ACHN (cell line): ENCODE measurements at places on chromosomes 6 and 20.

DNA sequence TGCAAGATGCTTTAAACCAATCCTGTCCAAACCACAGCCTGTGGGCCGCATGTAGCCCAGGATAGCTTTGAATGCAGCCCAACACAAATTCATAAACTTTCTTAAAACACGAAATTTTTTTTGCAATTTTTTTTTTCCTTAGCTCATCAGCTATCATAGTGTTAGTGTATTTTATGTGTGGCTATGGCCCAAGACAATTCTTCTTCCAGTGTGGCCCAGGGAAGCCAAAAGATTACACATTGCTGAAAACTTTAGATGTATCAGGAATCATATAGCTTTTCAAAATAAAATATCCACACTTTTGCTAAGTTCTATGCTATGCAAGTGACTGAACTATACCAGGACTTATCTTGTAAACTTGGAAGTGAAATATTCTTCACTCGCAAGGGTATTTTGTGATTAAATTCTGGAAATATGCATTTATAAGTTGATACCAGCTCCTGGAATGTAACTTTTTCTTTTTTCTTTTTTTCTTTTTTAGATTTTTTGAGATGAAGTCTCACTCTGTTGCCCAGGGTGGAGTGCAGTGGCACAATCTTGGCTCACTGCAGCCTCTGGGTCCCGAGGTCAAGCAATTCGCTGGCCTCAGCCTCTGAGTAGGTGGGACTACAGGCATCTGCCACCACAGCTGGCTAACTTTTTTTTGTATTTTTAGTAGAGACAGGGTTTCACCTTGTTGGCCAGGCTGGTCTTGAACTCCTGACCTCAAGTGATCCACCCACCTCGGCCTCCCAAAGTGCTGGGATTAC, 49.8 kb downstream of the MTHFD1L start:
- no peak for DNase-seq

DNA sequence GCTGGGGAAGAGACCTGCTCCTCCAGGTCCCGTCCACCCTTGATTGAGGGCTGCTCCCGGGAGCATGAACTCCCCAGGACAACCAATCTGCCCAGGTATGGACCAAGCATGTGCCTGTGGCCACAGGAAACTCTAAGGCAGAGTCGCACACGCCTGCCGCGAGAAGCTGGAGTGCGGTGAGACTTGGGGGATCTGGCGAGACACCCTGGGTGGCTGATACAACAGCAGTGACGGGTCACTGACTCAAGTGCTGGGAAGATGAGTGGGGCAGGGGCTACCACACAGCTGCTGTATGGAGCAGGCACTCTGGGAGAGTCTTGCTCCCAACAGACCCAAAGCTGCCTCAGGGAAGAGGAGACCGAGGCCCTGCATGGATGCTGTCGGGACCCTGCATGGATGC, 40.1 kb downstream of the BFSP1 start:
- no peak for DNase-seq

- no peak for DNase-seq
Measured at GRCh38 chr20:51497542-51498467, 44.7 kb downstream of the NFATC2 start.

DNA sequence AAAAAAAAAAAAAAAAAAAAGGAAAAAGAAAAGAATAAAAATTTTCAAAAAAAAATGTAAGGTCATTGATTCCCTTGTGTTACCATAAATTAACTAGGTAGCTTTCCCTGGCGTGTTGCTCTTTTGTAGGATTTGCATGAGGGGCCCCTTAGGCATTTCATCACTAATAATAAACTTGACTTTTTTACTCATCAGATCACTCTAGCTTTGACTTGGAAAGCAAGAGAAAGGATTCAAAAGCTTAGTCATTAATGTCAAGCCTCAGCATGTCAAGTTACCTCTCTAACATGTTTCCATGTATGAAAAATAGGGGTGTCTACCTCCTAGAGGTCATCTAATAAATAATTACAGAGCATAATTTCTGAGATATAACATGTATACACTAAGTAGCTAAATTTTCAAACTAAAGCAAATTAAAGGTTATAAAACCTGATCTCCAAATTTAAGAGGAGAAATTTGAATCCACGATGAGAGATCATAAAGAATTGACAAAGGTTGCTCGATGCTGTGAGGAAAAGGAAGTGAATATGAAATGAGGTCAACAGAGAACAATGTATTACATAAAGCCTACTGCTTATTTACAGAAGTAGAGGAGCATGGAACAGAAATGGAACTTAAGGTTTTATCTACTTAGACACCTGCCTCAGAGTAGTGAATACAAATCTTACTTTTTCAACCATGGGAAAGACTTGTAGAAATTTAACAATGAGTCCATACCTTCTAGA, 86.8 kb downstream of the ARHGAP18 start:
- DNase-seq, result no peak

- no peak for DNase-seq
Measured at GRCh38 chr6:133301835-133302234, 60.7 kb downstream of the EYA4 start.

GRCh38 chr6:18493382-18493891, 106.3 kb downstream of the RNF144B start:
- peak; percentile 86 for DNase-seq

DNA sequence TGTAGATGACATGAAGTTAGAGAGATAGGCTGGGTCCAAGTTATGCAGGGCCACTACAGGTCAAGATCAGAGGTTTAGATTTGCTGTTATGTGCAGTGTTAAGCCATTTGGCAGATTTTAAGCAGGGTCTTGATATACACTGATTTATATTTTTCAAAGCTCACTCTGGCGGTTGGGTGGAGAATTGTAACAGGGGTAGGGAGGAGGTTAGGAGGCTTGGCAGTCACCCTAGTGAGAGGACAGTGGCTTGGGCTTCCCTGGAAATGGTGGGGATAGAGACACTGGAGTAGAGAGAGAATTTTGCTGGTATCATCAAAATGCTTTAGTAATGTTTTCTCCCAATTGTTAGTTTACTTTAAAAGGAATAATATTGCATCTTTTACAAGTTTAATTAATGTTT, 149.5 kb upstream of the SUPT3H start:
- no peak for DNase-seq

DNA sequence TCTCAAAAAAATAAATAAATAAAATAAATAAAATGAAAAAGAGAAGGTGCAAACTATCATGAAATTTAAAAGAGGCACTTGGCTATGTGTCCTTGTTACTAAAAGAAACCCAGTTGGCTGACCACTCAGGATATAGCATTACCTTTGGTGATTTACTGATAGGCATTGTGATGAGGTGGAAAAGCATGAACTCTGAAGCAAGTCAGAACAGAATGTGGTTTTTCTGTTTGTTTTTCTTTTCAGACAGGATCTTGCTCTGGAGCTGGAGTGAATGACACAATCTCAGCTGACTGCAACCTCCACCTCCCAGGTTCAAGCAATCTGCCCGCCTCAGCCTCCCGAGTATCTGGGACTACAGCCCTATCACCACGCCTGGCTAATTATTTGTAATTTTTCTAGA, 31.9 kb downstream of the ZNF184 start:
- no peak for DNase-seq

GRCh38 chr6:135025775-135026174, 28.8 kb downstream of the HBS1L start:
- DNase-seq, result no peak

- DNase-seq, result no peak
Measured at GRCh38 chr6:89859744-89860143, 30.1 kb downstream of the CASP8AP2 start.

DNA sequence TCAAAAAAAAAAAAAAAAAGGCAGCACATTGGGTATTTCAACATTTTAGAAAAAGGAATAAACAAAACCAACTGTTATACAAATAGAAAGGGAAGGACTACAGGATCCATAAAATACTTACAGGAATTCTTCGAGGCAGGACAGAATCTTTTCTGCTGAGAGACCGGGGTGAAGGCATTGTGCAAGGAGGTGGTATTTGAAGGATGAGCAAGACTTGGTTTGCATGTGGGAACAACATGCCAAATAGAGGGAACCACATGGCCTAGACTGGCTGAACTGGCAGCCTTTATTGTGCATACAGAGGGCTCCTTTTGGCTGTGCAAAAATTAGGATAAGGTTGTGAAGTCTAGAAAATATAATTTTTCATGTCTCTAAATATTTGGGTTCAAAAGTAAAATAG, 62.9 kb downstream of the SCAND1 start:
- DNase-seq, result no peak

DNA sequence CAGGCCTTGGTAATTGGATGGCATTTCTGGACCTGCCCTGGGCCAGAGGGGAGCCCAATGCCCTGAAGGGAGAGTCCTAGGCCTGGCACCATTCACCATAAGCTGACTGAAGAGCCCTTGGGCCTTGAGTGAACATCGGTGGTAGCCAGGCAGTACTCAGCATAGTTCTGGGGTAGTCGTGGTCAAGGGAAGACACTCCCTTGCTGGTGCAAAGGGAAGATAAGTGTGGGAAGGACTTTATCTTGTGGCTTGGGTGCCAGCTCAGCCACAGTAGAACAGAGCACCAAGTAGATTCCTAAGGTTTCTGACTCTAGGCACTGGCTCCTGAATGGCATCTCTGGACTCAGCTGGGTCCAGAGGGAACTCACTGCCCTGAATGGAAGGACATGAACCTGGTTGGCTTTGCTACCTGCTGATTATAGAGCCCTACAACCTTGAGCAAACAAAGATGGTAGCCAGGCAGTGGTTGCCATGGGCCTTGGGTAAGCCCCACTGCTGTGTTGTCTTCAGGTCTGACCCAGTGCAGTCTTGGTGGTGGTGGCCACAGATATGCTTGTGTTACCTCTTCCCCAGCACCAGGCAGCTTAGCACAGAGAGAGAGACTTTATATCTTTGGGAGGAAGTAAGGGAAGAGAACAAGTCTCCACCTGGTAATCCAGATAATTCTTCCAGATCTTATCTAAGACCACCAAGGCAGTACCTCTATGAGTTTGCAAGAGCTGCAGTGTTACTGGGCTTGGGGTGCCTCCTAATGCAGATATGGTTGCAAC, 83.5 kb downstream of the PRDM13 start:
- no peak for DNase-seq

DNA sequence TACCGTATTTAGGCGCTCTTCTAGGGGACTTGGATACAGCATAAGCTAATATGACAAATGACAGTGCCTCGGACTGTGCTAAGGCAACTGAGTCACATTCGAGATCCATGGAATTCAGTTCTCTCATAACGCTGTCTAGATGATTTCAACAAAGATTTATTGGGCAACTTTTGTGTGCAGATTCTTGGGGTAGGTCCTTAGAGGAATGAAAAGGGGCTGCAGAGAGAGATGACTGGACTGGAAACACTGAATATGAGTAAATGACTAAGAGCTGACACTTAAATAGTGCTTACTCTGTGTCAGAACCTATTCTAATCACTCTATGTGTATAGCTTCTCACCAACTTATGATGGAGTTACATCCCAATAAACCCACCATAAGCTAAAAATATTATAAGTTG, 36.4 kb upstream of the MARCKS start:
- DNase-seq, result no peak

DNA sequence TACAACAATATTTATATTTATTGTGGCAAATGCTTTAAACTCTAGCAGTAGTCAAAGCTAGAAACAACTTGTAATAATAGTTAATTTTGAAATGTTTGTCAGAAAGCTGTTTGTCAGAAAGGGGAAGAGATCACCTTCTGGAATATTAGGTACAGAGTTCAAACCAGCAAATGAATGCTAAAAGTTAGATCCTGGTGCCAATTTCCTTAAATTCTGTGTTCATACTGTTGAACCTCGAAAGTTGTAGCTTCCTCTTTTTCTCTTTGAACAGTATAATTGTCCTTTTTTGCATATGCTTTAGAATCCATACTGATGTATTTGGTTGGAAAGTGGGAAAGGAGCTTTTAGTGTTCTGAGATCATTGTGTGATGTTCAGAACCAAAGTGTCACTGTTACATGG, 22.4 kb downstream of the ITCH start:
- no peak for DNase-seq

- no peak for DNase-seq
Measured at GRCh38 chr6:157131250-157131649, 192.1 kb downstream of the TMEM242 start.

DNA sequence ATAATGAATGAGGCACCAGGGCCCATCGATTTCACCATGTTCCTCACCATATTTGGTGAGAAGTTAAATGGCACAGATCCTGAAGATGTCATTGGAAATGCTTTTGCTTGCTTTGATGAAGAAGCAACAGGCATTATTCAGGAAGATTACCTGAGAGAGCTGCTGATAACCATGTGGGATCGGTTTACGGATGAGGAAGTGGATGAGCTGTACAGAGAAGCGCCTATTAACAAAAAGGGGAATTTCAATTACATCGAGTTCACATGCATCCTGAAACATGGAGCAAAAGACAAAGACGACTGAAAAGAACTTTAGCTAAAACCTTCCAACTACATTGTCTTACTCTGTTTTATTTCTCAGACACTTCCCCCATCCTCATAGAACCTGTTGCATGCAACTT, 21.6 kb upstream of the ZBTB22 start:
- no peak for DNase-seq

GRCh38 chr6:79824202-79824601, 123.2 kb downstream of the ELOVL4 start:
- no peak for DNase-seq

GRCh38 chr6:18100296-18100695, 22.2 kb downstream of the NHLRC1 start:
- DNase-seq, result no peak

GRCh38 chr6:93779086-93779841, 359.9 kb upstream of the EPHA7 start:
- peak; percentile 69 for DNase-seq

GRCh38 chr6:12439296-12439695, 149.1 kb downstream of the EDN1 start:
- no peak for DNase-seq

DNA sequence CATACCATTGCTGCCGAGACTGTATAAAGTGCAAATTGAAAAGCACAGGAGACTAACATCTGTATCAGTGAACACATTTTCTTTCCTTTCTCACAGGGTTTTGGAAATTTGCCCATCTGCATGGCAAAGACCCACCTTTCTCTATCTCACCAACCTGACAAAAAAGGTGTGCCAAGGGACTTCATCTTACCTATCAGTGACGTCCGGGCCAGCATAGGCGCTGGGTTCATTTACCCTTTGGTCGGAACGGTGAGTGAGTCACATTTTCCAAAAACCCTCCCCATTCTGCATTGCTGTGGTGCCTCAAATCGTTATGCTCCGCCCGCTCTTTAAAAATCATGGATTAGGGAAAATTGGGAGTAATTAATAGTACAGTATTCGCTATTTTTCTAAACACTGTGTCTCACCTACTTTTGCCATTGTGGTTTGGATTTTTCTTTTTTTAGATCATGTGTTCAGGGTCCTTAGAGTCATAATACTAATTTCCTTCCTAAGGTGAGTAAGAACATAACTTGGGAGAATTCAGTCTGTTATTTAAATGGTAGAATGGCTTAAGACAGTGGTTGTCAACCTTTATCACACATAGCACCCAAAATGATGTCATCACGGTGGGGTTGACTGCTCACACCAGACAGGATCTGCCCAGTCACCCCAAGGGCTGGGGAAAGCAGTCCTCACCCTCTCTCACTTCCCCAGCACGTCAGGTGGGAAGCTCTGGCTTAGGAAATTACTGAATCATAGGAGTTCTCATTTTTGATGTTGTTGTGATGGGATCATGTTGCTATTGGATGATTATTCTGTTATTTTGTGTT, 171.6 kb downstream of the MTHFD1L start:
- DNase-seq, result no peak

GRCh38 chr20:1301031-1301529, 27.9 kb downstream of the SDCBP2 start:
- DNase-seq, result peak; percentile 20

GRCh38 chr6:38407192-38407591, 232.5 kb downstream of the BTBD9 start:
- DNase-seq, result no peak
